ENCODE measurements at places on chromosomes 4 and X.

DNA sequence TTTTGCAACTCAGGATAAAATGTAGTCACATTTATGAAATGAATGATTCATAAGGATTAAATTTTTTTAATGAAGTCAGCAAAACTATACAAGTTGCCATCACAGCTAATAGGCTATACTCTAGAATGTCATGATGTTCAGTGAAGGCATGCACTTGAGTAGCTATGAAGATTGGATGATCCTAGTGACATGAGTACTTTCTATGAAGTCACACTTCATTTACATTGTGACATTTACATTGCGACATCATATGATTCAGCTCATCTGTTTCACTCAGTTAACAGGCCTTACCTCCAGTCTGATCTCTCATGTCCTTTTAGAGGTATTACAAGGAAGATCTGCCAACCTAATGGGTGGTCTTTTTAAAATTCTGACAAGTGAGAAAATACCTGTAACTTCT is 82.7 kb upstream of the FGF13 start:
- DNase-seq = no peak

DNA sequence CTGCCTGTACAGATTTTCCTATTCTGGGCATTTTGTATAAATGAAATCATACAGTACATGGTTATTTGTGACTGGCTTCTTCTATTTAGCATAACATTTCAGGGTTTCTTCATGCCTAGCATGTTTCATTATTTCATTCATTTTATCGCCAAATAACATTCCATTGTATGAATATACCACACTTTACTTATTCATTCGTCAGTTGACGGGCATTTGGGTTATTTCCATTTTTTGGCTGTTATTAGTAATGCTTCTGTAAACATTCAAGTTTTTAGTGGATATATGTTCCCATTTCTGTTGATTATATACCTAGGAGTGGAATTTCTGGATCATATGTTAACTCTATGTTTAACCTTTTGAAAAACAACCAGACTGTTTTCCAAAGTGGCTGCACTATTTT is 47.5 kb downstream of the INTS12 start:
- no peak for DNase-seq

DNA sequence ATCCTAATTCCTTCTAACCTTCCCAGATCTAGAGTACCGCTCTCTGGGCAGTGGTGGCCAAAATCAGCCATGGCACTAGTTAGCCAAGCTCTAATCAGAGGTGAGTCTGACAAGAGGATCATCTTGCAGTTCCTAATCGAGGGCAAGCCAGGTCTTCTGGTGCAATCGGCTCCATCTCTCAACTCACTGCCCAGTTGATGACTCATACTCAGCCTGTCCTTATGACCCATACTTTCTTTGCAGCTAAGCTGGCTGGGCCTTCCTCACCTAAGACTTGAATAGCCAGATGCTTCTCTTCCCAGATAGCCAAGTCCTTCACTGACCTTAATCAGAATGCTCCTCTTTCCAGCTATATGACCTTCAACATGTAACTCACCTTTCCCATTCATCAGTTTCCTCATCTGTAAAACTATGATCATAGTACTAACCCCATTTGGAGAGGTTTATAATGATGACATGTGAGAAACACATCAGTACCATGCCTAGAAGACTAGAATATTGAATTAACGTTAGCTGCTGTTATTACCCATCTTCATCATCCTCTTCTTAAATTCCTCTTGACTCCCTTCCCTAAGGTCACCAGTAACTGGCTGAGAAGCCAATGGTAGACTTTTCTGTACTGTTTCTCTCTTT is 57.1 kb downstream of the RELL1 start:
- no peak for DNase-seq

DNA sequence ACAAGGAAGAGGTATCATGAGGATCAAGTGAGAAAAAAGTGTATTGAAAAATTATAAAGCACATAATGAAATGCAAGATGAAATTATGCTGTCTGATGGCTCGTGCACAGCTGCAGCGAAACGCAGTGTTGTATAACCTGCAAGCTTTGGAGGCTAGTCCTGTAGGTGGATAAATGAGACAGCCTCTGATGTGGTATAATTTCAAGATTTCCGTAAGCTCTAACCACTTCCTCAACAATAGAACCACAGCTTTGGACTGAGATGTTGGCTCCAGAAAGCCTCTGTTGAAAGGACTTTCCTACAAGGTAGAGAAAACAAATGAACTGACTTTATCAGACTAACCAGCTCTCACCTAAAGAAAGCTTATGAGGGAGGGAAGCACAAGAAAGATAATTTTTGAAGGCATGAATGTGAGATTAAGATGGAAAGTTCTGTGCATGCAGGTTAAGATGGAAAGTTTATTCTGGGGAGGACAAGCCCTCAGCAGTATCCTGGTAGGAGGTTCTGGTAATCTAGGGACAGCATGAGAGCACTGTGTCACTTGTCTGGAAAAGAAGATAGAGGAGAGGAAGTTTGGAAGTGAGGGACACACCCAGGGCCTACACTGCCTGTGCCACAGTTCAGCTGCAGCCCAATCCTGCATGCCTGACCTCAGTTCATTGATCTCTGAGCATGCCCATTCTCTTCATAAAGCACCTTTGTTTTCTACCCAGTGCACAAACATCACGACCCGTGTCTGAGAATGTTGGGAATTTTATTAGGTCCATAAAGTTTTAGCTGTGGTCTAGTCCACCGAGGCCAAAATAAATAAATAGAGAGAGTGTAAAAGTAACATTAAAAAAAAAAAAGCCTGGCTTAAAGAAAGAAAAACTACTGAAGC is 161.5 kb upstream of the SFRP2 start:
- DNase-seq = no peak

DNA sequence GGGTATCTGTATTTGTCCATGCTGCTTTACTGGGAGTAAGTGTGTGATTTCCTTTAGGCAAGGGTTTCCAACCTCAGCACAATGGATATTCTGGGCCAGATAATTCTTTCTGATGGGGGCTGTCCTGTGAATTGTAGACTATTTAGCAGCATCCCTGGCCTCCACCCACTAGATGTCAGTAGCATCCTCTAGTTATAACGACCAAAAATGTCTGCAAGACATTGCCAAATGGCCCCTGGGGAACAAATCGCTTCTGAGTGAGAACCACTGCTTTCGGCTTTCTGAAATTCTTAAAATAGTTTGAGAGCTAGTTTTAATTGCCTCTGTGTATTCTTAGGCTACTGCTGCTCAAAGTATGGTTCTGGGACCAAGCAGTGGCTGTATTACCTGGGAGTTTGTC is 81.2 kb upstream of the GPM6B start:
- DNase-seq = no peak

DNA sequence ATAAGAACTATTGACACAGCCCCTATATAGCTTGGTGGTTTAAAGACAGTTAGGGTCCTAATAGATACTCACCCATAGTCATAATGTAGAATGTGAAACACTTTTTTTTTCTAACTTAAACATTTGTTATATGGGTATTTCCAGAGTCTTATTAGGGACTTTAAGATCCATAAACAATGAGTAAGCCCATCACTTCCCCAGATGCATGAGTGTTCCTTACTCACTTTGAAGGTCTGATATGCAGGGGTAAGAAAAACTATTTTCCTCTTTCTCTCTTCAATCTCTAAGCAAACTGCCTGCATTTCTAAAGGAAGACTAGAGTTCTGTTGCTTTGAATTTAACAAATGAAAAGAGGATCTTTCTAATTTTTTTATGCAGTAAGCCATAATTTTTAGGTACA is 443.6 kb upstream of the PITX2 start:
- no peak for DNase-seq

- DNase-seq = no peak
These were observed 131.6 kb downstream of the CBLL2 start for GRCh38 chrX:22404297-22404696.

GRCh38 chr4:101049549-101050001 is 297.8 kb downstream of the PPP3CA start:
- no peak for DNase-seq

- no peak for DNase-seq
These were observed 59.2 kb downstream of the RBM47 start for GRCh38 chr4:40570348-40571077.

GRCh38 chr4:83114576-83114975 is at the start of gene PLAC8:
TSS of gene PLAC8 (minus strand) at chr4:83114729. CDS start at chr4:83107921, 6,808 bp downstream.
- DNase-seq = no peak

- DNase-seq = no peak
These were observed at the start of gene OTOP1 for GRCh38 chr4:4226606-4227438. TSS of gene OTOP1 (minus strand) at chr4:4226929. CDS start at chr4:4226864, 65 bp downstream.

DNA sequence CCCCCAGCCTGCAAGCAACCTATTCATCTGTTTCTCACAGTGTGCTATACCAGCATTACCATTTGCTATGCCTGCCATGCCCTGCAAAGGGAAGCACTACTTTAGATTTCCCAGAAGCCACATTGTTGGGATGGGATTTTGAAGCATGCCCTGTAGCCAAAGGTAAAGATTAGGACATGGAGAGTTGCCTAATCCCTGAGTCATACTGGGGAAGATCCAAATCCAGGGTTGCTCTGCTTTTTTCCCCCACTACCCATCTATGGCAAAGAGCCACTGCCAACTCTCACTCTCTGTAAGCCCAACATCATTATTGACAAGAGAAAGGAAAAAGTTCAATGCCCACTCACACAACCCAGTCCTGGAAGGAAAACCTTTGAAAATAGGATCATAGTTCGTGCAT is 36.7 kb upstream of the TMEM164 start:
- no peak for DNase-seq

DNA sequence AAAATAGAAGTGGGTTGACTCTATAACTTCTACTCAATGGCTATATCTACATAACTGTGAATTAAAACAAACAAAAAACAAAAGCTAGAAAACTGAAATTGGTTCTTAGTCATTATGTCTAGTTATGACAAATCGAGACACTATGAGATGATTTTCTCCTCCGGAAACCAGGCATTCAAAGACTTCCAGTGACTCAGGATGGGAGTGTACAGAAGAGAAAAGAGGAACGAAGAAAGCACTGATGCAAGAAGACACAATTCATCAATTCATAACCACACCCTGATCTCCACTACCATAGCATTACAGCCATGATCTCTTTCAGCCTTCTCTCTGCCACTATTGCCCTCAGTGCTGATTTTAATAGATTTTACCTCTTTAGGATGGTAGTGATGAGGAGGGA is 253.6 kb downstream of the CBLL2 start:
- DNase-seq = no peak

DNA sequence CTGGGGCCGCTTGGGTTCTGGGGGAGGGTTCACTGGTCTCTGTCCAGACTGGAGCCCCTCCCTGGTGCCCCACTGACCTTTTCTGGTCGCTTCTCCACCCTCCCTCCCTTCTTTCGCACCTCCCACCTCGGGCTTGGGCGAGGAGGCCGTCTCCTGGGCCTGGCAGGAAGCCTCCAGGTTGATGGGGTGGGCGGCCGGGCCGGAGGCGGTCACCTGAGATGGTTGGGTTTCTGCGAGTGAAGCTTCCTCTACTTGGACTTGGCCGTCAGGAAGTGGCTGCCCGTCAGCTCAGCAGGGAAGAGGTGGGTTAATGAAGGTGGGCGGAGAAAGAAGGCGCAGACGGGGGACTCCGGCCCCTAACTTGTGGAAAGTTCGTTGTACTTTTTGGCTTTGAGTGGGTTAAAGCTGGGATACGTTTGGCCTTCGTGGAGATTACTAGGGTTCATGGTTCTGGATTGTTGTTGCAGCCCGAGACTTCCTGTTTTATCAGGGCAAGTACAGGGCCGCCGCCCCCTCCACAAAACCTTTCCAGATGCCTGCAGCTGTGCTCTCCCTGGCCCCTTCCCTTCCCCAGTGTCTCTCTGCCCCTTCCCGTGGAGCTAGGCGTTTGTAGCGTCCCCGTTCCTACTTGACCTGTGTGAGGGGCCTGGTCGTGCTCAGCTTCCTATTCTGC is 1.2 kb downstream of the AKAP17A start:
- no peak for DNase-seq

GRCh38 chrX:38877366-38877765 is 76.1 kb downstream of the MID1IP1 start:
- no peak for DNase-seq

DNA sequence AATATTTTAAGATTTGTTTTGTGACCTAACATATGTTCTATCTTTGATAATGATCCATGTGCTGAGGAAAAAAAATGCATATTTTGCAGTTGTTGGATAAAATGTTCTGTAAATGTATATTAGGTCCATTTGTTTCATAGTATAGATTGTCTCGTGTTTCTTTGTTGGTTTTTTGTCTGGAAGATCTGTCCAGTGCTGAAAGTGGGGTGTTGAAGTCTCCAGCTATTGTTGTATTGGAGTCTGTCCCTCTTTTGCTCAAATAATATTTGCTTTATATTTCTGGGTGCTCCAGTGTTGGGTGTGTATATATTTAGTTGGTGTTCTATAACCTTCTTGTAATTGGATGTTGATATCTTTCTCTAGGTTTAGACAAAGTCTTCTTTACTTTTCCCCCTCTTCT is 53.2 kb upstream of the FRMPD3 start:
- no peak for DNase-seq

- no peak for DNase-seq
These were observed 23.5 kb upstream of the DUSP9 start for GRCh38 chrX:153623310-153624029.

- DNase-seq = no peak
These were observed 127.5 kb upstream of the BMP3 start for GRCh38 chr4:80903020-80903419.

DNA sequence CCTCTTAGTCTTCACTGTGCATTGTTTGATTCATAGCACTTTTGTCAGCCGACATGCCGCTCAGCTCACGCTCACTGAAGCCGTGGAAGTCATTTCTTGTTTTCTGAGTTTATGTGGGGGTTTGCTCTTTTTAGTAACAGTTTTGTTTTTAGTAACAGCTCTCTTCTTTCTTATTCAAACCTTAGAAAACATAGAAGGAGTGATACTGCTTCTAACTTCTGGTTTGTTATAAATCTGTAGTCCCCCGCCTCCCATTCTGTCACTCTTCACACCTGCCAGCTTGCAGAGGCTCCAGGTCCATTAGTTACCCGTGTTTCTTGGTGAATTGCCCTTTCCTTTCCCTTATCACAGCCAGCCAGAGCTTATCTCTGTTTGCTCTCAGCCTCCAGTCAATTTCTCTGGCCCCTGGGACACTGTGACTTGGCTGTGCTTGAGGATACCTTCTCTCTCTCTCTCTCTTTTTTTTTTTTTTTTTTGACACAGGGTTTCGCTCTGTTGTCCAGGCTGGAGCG is 50.5 kb downstream of the GRK4 start:
- no peak for DNase-seq

GRCh38 chr4:158530898-158531297 is 9.2 kb downstream of the RXFP1 start:
- DNase-seq = no peak

GRCh38 chr4:183192571-183192970 is 93.5 kb downstream of the WWC2 start:
- no peak for DNase-seq

GRCh38 chr4:83846193-83846830 is 310.4 kb downstream of the GPAT3 start:
- DNase-seq = no peak

GRCh38 chr4:76892601-76893000 is 5.3 kb downstream of the SOWAHB start:
- DNase-seq = no peak

GRCh38 chrX:153603131-153603656 is 4.3 kb upstream of the CCNQ start:
- DNase-seq = no peak

GRCh38 chrX:49308604-49309269 is 5.3 kb downstream of the GAGE10 start:
- DNase-seq = no peak
